ENCODE measurements at places on chromosomes 1 and 21. TPM values are rescaled to one million over a fixed set of nuclear protein-coding genes. Genes with fewer than 3 reads are reported as not detected.

Gene BARHL2
- not detected for total RNA-seq

- DNase-seq: no peak
Observed at GRCh38 chr1:41412748-41413147, 51.5 kb downstream of the FOXO6 start.

DNA sequence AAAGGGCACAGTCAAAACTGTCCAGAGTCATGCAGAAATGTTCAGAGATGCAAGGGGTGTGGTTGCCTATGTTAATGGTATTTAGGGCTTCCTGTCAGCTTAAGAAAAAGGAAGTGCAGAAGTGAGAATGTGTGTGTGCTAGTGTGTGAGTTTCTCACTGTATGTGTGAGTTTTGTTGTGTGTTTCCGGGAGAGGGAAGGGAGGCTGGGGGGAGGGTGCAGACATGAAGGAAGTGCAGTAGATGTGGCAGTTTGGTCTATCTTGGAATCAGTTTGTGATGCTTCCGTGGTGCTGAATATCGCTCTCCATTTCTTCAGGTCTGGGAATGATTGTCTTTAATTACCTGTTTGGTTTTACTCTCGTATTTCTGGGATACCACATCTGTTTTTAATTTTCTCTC, 16.5 kb upstream of the ATP6V1G3 start:
- peak; percentile 34 for DNase-seq

GRCh38 chr1:76074321-76075187, at the start of gene ST6GALNAC3:
Gene ST6GALNAC3, plus strand, starts transcription at chr1:76074746.
- peak; percentile 88 for DNase-seq

Gene FAAH
- 9.8 TPM for total RNA-seq

- no peak for DNase-seq
Observed at GRCh38 chr1:156359973-156360372, 9.0 kb upstream of the RHBG start.
